ENCODE measurements at places on chromosomes 12 and 14. TPM values are rescaled to one million over a fixed set of nuclear protein-coding genes. Genes with fewer than 3 reads are reported as not detected.

Gene TM9SF1
- 37.3 TPM for total RNA-seq

Gene BDKRB1
- total RNA-seq, result 0.36 TPM

Gene A2M
- 2,389 TPM for total RNA-seq

Gene SPIC
- total RNA-seq, result not detected

Gene DPPA3
- not detected for total RNA-seq

GRCh38 chr12:10241290-10241689 lies 28.6 kb downstream of the GABARAPL1 start:
- H3K36me3 ChIP-seq, result no peaks in the 10 kb centered on the region
- no peak for DNase-seq
- H3K27ac ChIP-seq, result no peak overlapping the region
- no peaks in the 10 kb centered on the region for H3K27me3 ChIP-seq
- H3K4me3 ChIP-seq, result no peak overlapping the region

DNA sequence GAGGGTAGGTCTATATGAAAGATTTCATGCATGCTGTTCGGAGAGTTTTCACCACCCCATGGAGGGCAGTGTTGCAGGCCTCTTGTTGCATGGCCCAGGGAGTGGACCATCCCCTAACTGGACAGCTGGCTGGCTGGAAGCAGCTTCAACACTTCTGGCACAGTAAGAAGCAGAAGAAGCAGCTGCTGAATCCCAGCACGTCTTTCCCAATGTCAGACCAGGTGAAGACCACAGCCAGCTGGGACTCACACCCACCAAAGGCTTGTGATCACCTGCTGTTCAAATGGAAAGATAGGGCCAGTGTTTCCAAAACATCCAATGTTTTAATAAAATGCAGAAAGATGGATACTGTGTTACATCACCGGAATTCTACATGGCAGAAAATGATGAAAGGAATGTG lies 1423.6 kb downstream of the AACS start:
- H3K36me3 ChIP-seq, result no peaks in the 10 kb centered on the region
- no peaks in the 10 kb centered on the region for H3K27me3 ChIP-seq
- no peaks in the 10 kb centered on the region for H3K4me1 ChIP-seq
- no peak overlapping the region for H3K4me3 ChIP-seq

DNA sequence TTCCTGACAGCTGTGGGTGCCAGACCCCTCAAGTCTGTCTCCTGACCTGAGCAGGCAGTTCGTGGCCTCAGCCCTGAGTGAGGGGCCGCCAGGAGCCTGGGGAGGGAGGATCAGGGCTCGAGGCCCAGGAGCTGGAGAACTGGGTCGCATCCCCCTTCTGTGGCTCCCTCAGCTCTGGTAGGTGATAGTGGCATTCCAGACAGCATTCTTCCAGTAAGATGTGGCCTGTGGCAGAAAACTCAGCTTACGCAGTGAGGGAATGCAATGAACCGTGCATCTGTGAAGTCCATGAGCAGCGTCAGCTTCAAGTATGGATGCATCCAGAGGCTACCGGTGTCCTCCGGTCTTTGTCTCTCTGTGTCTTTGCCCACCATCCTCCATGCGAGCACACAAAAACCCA lies 28.4 kb upstream of the FBRSL1 start:
- no peak overlapping the region for H3K27ac ChIP-seq
- H3K36me3 ChIP-seq, result no peaks in the 10 kb centered on the region
- no peaks in the 10 kb centered on the region for H3K4me1 ChIP-seq

DNA sequence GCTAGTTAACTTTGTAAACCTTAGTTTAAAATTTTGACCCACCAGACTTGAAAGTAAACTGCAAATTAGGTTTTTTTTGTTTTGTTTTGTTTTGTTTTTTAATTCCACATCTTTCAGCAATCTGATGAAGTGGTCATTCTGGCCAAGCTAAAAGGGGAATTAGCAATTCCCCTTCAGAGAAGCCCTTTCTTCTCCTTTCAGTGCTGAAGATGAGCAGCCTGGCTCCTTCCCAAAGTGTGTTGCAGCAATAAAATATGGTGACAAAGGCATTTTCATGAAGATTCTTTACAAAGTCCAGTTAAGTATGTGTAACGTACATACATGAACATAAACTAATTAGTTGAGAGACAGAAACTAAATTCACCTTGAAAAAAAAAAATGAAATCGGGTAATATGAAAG lies 380.1 kb downstream of the NOVA1 start:
- DNase-seq, result no peak
- no peak overlapping the region for H3K4me3 ChIP-seq
- no peaks in the 10 kb centered on the region for H3K27me3 ChIP-seq

DNA sequence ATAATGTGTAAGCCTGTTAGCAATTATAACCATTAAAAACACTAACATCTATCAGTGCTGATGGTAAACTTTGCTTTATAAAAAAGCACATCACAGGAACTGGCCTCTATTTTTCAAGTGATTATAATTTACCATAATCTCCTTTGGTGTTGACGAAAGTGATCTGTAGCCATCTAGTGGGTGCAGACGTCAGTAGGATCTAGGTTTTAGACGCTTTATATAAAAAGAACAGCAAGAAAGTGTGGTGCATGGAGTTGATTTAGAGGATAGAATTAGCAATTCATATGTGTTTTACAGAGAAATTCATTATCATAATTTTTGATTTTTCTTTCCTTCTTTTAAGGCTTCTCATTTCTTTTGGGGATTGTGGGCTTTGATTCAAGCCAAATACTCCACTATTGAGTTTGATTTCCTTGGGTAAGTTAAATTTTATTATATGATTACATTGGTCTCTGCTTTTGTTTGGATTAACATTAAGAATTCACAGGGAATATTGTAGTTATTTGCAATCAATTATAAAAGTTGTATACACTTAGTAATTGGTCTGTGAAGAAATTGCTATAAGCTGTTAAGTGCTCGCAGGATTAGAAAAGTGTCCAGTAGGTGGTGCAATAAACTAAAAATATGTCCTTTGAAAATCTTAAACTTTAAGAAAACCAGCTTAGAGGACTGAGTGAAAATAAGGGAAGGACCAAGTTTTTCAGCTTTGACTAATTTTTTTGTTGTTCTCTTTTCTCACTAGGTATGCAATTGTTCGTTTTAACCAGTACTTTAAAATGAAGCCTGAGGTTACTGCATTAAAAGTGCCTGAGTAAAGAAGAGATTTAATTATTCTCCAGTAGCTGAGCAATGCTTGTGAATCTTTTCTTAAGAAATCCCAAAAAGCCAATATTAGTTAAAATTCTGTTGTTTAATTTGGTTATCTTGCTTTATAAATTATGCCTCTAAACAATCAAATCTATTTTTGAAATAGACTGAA lies 59.5 kb downstream of the ETNK1 start:
- H3K4me1 ChIP-seq, result no peaks in the 10 kb centered on the region
- H3K4me3 ChIP-seq, result no peak overlapping the region
- no peaks in the 10 kb centered on the region for H3K27me3 ChIP-seq
- H3K36me3 ChIP-seq, result no peaks in the 10 kb centered on the region
- no peak for DNase-seq

GRCh38 chr12:97283297-97283696 lies 179.3 kb upstream of the RMST start:
- H3K27ac ChIP-seq, result no peak overlapping the region
- no peak overlapping the region for H3K4me3 ChIP-seq
- H3K4me1 ChIP-seq, result no peaks in the 10 kb centered on the region
- no peaks in the 10 kb centered on the region for H3K36me3 ChIP-seq

DNA sequence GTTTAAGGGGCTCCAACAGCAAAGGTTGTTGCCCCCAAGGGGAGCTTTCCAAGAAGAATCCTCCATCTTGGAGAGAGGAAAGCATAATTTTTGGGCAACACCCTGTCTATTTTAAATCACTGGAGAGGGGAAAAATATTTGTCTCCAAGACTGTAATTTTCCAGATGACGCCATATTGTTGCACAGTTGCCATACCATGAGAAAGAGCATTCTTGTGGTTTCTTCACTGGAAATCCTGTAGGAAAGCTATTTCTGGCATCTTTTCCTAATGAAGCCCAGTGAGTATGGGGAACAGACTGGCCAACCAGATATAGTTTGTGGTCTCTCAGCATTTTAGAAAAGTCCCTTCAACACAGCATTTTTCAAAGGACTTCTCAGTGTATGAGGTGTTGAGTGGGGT lies 88.1 kb upstream of the MANSC4 start:
- H3K4me1 ChIP-seq, result no peaks in the 10 kb centered on the region
- H3K36me3 ChIP-seq, result no peaks in the 10 kb centered on the region
- H3K27me3 ChIP-seq, result no peaks in the 10 kb centered on the region
- no peak overlapping the region for H3K4me3 ChIP-seq

DNA sequence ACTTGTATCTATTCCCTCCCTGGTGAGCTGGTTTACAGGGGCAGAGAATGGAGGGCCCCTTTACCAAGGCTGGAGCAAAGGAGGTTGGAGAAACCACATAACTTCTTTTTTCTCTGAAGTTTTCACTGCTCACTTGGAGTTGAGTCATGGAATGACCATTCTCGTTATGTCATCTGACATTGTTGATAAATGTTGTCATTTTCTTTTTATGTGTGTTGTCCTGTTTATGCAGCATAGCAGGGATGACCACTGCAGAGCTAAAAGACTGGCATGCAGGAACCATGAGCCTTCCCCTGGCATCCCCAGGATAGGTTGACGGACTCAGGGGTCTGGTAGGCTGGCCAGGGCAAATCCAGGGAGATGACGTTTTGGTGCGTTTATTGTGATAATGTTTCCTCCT lies 256.8 kb upstream of the DDHD1 start:
- no peaks in the 10 kb centered on the region for H3K27me3 ChIP-seq
- H3K4me1 ChIP-seq, result no peaks in the 10 kb centered on the region
- no peak overlapping the region for H3K4me3 ChIP-seq
- DNase-seq, result no peak
- no peak overlapping the region for H3K27ac ChIP-seq
- H3K36me3 ChIP-seq, result no peaks in the 10 kb centered on the region

GRCh38 chr14:22433069-22433468 lies 156.0 kb downstream of the DAD1 start:
- no peaks in the 10 kb centered on the region for H3K27me3 ChIP-seq
- peaks cover 5% of the 10 kb centered on the region for H3K4me1 ChIP-seq
- H3K36me3 ChIP-seq, result no peaks in the 10 kb centered on the region
- no peak overlapping the region for H3K4me3 ChIP-seq

DNA sequence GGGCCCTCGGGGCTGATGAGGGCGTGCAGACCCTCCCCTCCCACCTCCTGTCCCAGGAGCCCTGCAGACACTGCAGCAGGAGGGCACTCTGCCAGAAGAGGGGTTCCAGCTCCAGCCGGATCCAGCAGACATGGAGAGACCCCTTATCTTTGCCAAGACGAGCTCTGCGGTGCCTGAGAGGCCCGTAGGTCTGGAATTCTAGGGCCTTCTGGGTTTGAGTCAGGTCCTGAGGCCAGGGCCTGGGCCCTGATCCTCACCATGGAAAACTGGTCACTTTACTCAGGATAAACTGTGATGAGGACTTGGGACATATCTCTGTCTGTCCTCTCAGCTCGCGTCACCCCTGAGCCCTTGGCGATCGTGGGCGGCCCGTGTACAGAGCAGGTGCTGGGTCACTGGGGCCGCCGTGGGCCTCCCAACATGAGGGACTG lies 13.8 kb downstream of the MEG3 start:
- no peaks in the 10 kb centered on the region for H3K4me1 ChIP-seq
- DNase-seq, result peak; percentile 70
- no peak overlapping the region for H3K27ac ChIP-seq
- no peaks in the 10 kb centered on the region for H3K27me3 ChIP-seq

DNA sequence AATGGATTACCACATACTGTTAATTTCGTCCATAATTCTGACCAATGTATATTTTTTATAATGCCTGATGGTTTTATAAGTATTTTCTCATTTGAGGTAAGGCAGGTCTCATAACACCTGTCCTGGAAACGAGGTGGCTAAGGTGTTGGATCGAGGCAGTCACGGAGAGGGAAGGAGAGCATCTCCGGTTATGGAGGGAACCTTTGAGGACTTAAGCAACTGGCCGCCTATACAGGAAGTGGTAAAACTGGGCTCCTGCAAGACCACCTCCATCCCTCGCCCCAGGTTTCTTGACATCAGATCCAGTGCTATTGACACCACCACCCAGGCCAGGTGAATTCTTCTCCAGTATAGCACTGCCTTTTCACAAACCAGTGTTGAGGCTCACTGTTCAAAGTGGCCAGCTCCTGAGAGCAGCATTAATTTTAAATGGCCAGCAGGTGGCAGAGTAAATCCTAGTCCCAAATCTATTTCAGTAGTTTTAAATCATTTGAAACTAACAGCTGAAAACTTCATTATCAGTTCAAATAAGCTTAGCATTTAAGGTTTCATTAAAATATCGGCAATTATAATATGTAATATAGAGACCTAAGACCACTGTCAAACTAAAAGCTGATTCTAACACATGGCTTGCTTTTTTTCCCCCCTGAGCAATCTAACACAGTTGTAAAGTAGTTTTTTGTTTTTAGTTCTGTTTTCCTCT lies 100.8 kb downstream of the PPM1A start:
- H3K4me1 ChIP-seq, result no peaks in the 10 kb centered on the region
- peak overlapping the region; percentile 5 for H3K4me3 ChIP-seq
- DNase-seq, result no peak

DNA sequence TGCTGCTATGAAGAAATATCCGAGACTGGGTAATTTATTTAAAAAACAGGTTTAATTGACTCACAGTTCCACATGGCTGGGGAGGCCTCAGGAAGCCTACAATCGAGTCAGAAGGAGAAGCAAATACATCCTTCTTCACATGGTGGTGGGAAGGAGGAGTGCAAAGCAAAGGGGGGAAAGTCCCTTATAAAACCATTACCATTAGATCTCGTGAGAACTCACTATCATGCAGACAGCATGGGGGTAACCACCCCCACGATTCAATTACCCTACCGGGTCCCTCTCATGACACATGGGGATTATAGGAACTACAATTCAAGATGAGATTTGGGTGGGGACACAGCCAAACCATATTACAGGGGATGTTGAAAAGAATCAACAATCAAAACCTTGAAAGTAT lies 74.9 kb downstream of the PPM1H start:
- DNase-seq, result no peak
- peaks cover 17% of the 10 kb centered on the region for H3K4me1 ChIP-seq
- H3K4me3 ChIP-seq, result no peak overlapping the region
- H3K27me3 ChIP-seq, result no peaks in the 10 kb centered on the region
- no peaks in the 10 kb centered on the region for H3K36me3 ChIP-seq

DNA sequence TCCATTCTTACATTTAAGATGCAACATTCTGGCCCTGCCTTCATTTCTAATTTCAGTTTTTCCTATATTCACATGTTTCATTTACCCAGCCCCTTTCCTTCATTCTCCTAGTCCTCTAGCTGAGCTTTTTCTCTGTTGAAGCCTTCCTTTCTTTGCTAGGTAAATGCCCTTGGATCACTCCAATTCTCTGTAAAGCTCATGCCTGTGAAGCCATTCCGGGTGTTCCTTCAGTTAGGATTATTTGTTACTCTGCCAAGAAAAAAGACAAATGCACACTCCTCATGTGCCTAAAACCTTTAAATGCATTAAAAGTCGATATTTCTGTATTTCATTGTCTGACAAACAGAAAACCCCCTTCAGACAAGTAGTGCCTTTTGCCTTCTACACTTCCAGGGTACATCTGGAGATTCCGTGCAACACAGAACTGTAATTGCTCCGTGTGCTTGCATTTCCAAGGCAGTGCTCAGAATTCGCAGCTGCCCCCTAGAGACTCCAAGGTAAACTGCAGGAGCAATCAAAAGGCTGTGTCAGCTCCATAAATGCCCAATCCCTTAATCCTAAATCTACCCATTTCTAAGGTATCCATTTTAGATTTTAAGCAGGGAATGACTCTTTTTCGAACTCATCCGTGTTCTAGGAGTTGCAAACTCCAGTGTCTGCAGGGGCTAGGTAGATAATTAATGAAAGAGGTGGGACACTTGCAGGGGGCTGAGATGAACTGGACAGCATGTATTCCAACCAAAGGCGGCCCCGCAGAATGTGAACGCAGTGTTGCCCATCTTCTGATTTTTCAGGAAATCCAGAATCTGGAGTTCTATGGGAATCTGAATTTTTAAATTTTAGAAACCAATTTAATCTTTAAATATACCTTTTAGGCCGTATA lies 320.2 kb downstream of the GRIN2B start:
- H3K4me1 ChIP-seq, result no peaks in the 10 kb centered on the region
- H3K36me3 ChIP-seq, result no peaks in the 10 kb centered on the region
- no peak overlapping the region for H3K4me3 ChIP-seq
- DNase-seq, result no peak
- no peak overlapping the region for H3K27ac ChIP-seq
